Esophagus squamous epithelium (tissue), 5 donors: ENCODE measurements at places on chromosomes 6 and 20.

- no peak for DNase-seq
Measured at GRCh38 chr6:36724514-36725390, 27.1 kb downstream of the RAB44 start.

DNA sequence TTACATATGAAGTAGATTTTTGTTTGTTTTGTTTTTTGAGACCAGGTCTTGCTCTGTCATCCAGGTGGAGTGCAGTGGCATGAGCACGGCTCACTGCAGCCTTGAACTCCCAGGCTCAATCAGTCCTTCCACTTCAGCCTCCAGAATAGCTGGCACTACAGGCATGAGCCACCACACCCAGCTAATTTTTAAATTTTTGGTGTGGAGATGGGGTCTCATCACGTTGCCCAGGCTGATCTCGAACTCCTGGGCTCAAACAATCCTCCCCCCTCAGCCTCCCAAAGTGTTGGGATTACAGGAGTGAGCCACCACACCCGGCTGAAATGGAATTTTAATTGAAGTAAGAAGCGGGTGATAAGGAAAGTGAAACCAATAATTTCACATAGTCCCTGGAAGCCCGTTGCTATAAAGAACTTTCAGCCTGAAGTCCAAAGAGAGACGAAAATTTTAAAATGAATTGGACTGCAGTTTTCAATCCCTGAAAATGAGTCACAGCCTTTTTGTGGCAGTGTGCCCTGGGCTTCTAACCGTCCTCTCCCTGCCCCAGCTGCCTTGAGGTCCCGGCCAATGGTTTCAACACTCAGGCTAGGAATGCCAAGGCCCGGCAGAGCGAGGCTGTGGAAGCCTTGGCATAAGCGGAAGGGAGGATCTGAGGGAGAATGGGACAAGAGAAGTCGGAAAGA is 757 bp downstream of the RAET1E start:
- DNase-seq: peak; percentile 8

- DNase-seq: no peak
Measured at GRCh38 chr6:17740559-17741220, 34.0 kb upstream of the NUP153 start.

DNA sequence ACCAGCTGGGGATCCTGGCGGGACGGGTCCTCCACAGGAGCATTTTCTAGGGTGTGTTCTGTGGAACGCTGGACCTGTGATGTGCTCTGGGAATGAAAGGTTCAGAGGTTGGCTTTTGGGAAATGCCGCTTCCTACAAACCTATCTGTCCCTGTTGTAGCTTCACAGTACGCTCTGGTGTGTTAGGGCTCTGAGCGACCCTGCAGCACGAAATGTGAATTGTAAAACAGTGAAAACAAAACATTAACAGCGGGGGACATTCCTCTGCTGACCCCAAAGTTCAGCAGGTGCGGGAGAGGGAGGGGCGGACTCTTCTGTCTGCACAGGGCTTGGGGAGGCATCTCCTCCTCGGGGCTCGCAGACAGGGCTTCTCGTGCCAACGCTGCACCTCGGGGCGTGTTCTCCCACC is 155.9 kb downstream of the NRN1 start:
- no peak for DNase-seq

DNA sequence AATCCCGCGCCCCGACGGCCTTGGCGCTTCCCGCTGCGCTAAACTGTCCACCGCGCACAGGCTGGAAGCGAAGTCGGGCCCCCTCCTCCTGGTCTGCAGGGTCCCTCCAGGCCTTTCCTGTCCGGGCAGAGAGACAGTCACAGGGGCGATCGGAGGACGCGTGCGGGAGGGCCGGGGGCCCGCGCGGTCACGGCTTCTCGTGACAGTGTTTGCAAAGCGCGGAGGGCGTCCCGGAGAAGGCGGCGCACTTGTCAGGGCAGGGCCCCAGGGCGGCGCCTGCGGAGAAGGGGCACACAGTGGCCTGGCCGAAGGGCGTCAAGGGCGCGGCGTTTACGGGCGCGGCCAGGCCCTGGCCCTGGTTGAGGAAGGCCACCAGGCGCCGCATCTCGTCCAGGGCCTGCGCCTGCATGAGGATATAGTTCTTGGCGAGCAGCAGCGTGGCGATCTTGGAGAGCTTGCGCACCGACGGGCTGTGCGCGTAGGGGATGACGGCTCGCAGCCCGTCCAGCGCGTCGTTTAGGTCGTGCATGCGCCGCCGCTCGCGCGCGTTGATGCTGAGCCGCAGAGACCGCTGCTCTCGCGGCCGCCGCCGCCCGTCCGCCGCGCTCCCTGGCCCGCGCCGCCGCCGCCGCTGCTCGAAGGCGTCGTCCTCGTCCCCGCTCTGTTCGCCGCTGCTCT is 763 bp downstream of the BHLHE23 start:
- no peak for DNase-seq

DNA sequence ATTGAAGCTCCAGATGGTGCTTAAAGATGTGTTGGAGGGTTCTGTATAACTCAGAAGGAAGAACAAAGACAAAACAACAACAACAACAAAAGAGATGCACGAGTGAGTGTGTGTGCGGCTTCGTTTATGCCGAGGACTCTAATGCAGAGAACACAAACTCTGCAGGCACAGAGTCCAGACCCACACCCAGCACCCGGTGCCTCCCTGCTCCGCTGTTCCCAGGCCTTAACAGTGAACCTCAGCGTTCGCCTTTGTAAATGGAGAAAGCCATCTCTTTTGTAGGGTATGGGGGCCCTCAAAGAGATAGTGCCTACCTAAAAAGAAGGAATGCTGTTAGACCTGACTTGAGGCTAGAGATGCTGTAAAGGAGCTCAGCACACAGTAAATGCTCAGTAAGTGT is 243.3 kb downstream of the ERMARD start:
- DNase-seq: no peak
